ENCODE measurements at places on chromosomes 5 and 9. TPM values are rescaled to one million over a fixed set of nuclear protein-coding genes. Genes with fewer than 3 reads are reported as not detected.

GRCh38 chr9:124696101-124696500 is 75.0 kb downstream of the NR6A1 start:
- peak; percentile 62 for DNase-seq

GRCh38 chr5:142281008-142281367 is 43.8 kb downstream of the SPRY4 start:
- DNase-seq, result no peak

GRCh38 chr9:138112791-138113600 is 235.4 kb downstream of the CACNA1B start:
- DNase-seq, result no peak

DNA sequence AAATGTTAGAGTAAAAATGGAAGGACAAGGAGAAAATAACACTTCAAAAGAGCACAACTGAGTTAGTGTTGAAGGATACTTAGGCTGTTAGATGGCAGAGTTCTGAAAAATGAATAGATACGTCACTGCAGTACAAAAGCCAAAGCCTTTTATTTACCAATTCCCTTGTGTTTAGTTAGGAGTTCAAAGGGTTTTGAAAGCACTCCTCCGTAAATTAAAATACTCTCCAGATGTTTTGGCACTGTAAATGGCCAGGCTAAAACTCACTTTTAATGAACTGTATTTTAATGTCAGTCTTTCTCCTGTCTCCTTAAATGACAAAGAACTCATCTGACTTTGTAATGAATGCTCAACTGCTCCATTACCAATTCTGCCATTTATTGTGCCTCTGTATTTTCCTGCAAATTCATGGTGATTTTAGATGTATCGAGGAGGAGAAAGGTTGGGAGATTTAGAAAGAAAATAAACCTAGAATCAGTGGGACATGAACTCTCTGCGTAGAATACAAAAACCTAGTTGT is 1727.2 kb downstream of the MAT2B start:
- DNase-seq, result no peak

DNA sequence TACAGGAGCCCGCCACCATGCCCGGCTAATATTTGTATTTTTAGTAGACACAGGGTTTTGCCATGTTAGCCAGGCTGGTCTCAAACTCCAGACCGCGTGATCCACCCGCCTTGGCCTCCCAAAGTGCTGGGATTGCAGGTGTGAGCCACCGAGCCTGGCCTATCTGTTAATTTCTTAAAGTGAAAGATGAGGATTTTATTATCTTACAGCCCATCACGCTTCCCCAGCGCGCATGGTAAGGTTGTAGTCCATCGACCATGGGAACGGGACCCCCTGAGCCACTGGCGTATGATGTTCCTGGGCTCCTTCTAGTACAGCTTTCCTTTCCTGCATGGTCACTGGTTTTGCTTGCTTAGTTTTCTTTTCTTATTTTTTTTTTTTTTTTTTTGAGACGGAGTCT is 8.7 kb downstream of the CDHR2 start:
- DNase-seq, result no peak

- DNase-seq, result no peak
These were observed 85.2 kb downstream of the KIAA1958 start for GRCh38 chr9:112571624-112572355.

- DNase-seq, result no peak
These were observed 868.5 kb downstream of the MAT2B start for GRCh38 chr5:164373876-164374275.

DNA sequence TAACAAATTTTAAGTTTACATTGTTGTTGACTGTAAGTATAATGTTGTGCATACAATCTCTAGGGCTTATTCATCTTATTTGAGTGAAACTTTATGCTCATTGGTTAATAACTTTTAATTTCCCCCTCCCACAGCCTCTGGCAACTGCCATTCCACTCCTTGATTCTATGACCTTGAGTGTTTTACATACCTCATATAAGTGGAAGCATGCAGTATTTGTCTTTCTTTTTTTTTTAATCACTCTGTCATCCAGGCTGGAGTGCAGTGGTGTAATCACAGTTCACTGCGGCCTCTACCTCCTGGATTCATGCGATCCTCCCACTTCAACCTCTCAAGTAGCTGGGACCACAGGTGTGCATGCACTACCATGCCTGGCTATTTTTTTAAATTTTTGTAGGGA is 83.9 kb downstream of the KCTD16 start:
- no peak for DNase-seq

GRCh38 chr5:56545016-56545415 is 270.3 kb upstream of the MAP3K1 start:
- DNase-seq, result peak; percentile 22

- DNase-seq, result no peak
These were observed 1428.2 kb downstream of the CDH12 start for GRCh38 chr5:21424907-21425306.

- DNase-seq, result no peak
These were observed 49.7 kb downstream of the AHRR start for GRCh38 chr5:370959-371810.

DNA sequence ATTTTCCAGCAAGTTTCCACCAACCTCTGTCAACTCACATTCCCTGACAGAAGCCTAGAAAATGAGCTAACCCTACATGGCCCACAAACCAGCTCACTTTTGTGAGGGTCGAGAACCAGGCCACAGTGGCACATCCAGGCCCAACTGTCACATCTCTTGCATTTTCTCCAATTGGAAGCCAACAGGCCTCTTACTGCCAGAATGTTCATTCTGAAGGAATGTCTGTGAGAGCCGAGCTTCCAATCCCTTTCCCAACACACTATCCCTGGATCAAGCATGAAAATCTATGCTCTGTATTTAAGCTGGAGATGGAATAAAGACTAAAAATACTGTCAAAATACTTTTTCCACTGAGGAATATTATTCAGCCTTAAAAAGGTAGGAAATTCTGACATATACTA is 20.0 kb downstream of the MARCHF3 start:
- no peak for DNase-seq

GRCh38 chr9:108468364-108468763 is 387.4 kb downstream of the ACTL7B start:
- DNase-seq, result peak; percentile 70

DNA sequence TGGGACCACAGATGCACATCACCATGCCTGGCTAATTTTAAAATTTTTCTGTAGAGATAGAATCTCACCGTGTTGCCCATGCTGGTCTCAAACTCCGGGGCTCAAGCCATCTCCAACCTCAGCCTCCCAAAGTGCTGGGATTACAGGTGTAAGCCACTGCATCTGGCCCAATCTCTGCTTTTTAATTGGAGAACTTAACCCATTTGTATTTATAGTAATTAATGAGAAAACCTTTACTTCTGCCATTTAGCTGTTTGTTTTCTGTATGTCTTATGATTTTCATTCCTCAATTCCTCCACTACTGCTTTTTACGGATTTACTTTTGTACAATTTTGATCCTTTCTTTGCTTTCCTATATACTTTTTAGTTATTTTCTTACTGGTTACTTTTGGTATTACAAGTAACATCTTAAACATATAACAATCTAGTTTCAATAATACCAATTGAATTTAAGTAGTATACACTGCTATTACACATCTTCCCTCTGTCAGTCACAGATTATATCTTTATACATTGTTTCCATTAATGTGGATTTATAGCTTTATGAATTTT is 26.1 kb downstream of the RALGDS start:
- no peak for DNase-seq

DNA sequence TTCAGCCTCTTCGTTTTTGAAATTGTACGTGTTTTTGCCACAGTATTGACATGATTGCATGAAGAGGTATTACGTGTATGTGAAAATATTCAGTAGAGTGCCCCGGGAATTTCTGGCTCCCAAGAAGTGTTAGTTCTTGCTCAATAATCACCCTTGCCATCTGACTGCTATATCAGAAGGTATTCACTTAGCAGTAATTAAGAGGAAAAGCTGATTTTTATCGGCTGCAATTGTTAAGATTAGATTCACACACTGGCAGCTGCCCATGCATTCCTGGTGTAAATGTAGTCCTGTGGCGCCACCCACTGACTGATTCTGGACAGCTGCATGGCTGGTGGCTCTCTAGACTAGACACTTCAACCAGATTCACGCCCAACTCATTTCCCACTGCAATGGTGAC is 440.1 kb upstream of the ADAMTS16 start:
- peak; percentile 20 for DNase-seq

DNA sequence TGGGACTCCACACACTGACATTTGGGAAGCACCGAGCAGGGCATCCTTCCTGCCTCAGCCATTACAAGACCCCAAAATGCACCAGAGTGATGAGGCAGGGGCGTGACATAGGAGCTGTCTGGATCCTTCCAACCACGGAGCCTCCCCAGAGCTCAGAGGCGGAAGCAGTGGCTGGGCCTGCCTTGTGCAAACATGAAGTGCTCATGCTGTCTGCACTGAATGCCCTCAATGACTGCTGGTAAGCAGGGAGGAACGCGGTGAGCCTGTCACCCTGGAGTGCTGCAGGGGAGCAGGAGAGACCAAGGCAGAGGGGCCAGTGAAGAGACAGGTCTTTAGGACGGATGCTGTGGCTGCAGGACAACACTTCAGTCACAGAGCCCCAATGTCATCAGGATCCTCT is 60.2 kb upstream of the HRH2 start:
- no peak for DNase-seq

DNA sequence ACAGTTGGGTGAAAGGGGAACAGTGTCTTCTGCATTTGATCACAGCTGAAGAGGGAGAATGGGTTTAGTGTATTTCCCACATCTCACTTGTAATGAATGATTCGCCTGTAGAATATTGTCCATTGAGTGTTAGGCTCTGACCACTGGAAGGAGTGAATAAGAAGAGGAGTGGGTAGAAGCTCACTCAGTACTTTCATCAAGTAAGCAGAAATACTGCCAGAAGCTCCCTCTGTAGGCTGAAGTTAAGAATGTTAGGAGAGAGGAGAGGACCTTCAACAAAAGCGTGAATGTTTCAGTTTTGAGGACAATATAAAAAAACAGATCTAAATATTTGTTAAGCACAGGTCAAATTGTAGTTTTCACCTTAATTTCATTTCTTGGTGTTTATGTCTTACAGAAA is 27.5 kb downstream of the FSD1L start:
- peak; percentile 59 for DNase-seq

GRCh38 chr5:96148376-96148775 is 186.7 kb upstream of the ELL2 start:
- no peak for DNase-seq

DNA sequence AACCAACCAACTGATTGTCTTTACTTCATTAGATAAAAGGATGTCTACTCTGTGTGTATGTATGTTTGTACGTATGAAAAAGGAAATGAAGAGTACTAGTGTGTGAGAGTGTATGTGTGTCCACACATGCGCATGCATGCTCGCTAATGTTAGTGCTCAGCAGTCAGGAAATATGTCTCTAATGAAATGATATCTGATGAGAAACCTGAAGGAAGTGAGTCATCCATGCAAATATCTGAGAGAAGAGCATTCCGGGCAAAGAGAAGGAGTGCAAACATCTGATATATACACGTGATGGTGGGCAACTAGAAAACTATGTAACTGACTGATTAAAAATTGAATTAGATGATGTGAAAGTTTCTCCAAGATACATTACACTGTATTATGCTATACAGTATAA is 29.6 kb upstream of the UGCG start:
- peak; percentile 69 for DNase-seq

- DNase-seq, result no peak
These were observed 5.1 kb upstream of the PHYKPL start for GRCh38 chr5:178237431-178238312.

- DNase-seq, result no peak
These were observed 1.0 kb downstream of the CEMIP2 start for GRCh38 chr9:71767163-71767775.

DNA sequence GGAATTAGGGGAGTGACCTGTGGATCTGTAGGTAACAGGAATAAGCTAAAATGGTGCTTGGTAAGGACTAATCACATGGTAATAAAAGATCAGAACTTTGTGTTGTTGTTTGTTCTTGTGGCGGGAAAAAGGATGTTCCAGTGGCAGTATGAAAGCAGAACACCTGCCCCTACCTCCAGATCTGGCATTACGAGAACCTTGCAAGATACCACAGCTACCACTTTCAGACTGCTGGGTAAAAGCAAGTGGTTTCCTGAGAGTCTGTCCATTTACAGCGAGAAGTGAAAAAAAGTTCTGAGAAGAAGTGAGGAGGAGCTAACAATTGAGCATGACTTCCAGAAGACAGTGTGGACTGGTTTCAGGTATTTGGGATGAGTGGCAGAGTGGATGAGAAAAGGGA is 252.5 kb downstream of the TLE4 start:
- no peak for DNase-seq

DNA sequence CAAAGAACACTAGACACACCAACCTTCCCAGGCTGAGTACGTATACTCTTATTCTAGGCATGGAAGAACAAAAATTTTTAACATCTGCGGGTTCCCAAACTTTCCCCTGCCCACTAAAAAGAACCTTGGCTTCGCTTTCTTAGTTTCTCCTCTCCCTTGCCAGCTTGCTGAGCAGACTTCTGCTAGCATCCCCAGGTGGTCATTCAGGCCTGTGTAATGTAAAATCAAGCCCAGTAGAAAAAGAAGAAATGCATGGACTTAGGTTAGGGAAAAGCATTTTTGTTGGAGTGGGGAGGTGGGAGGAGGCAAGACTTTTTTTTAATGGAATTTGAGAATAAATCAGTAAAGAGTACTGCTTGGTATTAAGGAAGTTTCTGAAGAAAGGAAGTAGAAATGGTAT is 331.0 kb upstream of the TLE4 start:
- DNase-seq, result no peak

DNA sequence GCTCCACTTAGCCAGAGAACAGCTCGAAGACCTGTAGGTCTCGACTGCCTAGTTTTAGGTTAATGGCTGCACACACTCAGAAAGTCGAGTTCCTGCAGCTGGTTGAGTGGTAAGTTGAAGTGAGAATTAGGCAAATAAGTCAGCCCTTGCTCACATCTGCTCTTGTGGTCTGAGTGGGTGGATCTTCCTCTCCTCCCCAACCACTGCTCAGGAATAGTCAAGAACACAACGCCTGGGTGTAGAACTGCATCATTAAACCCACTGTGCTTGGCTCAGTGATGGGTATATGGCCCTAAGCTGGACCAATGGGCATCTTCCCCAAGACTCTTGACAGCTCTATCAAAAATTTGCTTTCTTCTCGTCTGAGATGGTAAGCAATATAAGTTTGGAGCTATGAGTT is 20.9 kb upstream of the ADAM19 start:
- DNase-seq, result peak; percentile 66

DNA sequence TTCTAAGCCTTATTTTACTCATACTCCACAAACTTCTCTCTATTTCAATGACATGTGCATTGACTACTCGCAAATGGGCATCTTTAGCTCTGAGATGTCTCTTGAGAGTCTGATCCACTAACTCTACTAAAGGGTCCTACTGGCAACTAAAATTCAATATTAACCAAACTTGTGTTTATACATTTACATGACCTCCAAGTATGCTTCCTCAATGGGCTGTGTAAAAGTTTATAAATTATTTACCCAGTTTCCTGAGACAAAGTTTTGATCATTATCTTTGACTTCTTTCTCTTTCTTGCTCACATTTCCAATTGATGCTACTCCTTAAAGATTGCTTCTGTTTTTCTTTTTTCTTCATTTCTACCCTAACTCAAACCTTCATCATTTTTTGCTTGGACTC is 510.1 kb upstream of the DAB2 start:
- no peak for DNase-seq

The LCN15 gene
- total RNA-seq, result not detected

The TNIP1 gene
- total RNA-seq, result 186 TPM

The CERCAM gene
- 117 TPM for total RNA-seq

The GRM6 gene
- not detected for total RNA-seq

The FAM163B gene
- total RNA-seq, result not detected

The NR2F1-AS1 gene
- 10.4 TPM for total RNA-seq

The TNFAIP8 gene
- total RNA-seq, result 25.6 TPM

The TEX53 gene
- total RNA-seq, result not detected

The S100Z gene
- not detected for total RNA-seq

The UBE2QL1 gene
- not detected for total RNA-seq

The MELK gene
- 74.2 TPM for total RNA-seq

The CD72 gene
- 1.4 TPM for total RNA-seq

The UNC13B gene
- total RNA-seq, result 18.3 TPM

The SLC1A3 gene
- 12.1 TPM for total RNA-seq
